Hypothalamus (tissue), 51 donors: ENCODE measurements at places on chromosomes 3 and 15.

DNA sequence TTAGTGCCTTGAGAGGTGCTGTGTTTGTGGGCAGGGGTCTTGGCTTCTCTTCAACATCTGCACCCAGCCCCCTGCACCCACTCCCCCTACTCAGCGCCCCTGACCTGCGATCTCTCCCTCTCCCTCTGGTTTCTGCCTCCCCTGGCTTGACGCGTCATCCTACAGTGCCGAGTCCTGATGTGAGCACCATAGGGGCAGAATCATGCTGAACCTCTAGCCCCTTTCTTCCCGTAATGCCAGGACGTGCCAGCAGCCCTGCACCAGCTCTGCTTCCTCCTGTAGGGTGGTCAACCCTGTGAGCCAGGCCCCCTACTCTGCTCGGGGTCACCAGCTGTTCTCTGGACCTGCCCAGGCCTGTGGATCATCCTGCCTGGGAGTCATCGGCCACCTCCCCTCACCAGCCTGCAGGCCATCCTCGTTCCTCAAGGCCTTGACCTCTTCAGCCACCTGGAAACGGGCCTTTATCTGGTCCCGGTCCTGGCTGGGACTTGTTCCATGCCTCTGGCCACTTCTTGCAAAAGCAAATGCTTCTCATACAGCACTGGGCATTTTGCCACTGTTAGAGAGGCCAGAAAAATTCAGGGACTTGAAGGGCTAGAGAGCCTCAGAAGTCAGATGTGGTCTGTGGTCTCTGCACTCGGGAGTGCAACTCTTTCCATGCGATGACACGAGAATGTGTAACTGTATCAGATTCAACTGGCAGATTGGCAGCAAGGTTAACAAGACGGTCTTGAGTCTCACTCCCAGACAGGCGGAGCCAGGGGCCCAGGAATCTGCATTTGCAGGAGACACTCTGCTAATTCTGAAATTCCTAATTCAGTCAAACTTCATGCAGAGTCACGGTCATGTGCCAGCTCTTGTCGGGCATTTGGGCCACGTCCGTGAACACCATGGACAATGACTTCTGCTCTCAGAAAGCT is 16.7 kb upstream of the KLF15 start:
- no peak for DNase-seq

- DNase-seq: no peak
Observed at GRCh38 chr3:116432795-116433194, 12.5 kb downstream of the LSAMP start.

DNA sequence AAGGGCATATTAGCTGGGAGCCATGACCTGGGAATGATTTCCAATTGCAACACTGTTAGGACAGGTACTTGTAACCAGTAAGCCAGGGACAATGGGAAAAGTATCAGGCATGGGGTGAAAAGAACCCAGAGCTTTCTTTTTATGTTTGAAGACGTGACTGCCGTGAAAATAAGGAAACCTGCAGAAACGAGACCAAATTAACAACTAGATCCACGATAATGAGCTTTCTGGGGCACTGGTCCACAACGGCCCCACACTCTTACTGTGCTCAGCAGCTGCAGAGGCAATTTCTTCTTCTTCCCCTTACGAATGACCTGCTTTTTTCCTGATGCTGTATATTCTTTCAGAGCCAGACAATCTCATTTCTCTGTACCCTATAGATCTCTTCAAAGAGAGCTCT is 11.4 kb downstream of the C3orf49 start:
- DNase-seq: no peak

GRCh38 chr3:79314544-79314943 is 453.3 kb downstream of the ROBO1 start:
- no peak for DNase-seq

- DNase-seq: no peak
Observed at GRCh38 chr3:193874512-193874911, 261.4 kb upstream of the HES1 start.
